ENCODE measurements at places on chromosomes 6 and 20. TPM values are rescaled to one million over a fixed set of nuclear protein-coding genes. Genes with fewer than 3 reads are reported as not detected.

The EYS gene
- total RNA-seq, result not detected

The KHDC1L gene
- not detected for total RNA-seq

The TTK gene
- 180 TPM for total RNA-seq

GRCh38 chr20:370151-370600, 10.4 kb upstream of the TRIB3 start:
- DNase-seq, result no peak
